ENCODE measurements at places on chromosomes 2 and 18. TPM values are rescaled to one million over a fixed set of nuclear protein-coding genes. Genes with fewer than 3 reads are reported as not detected.

The KCNF1 gene
- 6.5 TPM for total RNA-seq

DNA sequence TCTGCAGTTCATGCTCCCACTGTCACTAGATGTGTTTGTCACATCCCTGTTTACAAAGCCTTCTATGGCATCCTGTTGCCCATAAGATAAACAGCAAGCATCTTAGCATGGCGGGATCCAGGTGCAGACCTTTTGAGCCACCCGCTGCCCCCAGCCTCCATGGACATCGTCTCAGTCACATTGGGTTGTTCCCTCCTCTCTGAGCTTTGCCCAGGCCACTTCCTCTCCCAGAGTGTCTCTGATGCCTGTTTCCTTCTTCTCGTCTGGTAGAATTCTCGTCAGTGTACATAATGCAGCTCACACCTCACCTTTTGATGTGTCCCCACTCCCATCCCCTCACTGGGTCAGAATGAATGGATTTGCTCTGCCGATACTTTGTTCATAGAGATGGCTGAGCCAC is 239.0 kb upstream of the APCDD1 start:
- H3K4me3 ChIP-seq: no peak overlapping the region
- no peaks in the 10 kb centered on the region for H3K36me3 ChIP-seq
- H3K4me1 ChIP-seq: no peaks in the 10 kb centered on the region
- no peaks in the 10 kb centered on the region for H3K27me3 ChIP-seq

DNA sequence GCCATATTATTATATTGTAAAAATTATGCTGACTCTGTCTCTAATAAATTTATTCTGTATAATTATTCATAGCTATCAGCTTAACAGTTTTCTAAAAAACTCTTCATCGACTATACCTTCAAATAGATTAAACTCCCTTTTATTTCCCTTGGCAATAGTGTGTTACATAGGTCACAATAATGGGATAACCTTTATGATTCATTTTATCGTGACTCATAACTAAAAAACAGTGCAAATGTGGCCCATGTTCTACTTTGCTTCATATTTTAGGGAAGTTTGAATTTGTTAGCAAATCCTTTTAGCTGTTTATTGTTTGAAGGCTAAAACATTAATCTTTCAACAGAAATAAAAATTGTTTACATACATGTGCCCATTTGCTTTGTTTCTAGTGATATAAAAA is 783.2 kb upstream of the CDH2 start:
- no peaks in the 10 kb centered on the region for H3K27me3 ChIP-seq
- H3K4me1 ChIP-seq: no peaks in the 10 kb centered on the region
- no peak for DNase-seq
- no peak overlapping the region for H3K27ac ChIP-seq

DNA sequence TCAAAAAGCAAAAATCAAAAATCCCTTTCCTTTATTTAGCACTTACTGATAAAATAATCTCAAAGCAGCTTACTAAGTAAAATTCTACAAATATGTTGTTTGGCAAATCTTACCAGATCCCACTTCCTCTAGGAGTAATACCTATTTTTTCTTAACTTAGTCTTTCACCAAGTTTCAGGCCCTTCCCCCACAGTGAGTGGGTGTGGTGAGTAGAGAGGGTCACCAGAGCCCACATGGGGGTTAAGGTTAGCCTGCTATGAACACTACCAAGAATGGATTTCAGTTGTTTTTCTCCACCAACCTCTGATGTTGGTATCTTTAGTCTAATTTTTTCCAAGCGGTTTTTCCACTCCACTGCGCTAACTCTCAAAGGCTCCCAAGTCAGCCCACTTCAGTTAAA is 23.2 kb downstream of the PIAS2 start:
- DNase-seq: no peak
- H3K4me1 ChIP-seq: no peaks in the 10 kb centered on the region
- peaks cover 3% of the 10 kb centered on the region for H3K36me3 ChIP-seq
- H3K27me3 ChIP-seq: no peaks in the 10 kb centered on the region

DNA sequence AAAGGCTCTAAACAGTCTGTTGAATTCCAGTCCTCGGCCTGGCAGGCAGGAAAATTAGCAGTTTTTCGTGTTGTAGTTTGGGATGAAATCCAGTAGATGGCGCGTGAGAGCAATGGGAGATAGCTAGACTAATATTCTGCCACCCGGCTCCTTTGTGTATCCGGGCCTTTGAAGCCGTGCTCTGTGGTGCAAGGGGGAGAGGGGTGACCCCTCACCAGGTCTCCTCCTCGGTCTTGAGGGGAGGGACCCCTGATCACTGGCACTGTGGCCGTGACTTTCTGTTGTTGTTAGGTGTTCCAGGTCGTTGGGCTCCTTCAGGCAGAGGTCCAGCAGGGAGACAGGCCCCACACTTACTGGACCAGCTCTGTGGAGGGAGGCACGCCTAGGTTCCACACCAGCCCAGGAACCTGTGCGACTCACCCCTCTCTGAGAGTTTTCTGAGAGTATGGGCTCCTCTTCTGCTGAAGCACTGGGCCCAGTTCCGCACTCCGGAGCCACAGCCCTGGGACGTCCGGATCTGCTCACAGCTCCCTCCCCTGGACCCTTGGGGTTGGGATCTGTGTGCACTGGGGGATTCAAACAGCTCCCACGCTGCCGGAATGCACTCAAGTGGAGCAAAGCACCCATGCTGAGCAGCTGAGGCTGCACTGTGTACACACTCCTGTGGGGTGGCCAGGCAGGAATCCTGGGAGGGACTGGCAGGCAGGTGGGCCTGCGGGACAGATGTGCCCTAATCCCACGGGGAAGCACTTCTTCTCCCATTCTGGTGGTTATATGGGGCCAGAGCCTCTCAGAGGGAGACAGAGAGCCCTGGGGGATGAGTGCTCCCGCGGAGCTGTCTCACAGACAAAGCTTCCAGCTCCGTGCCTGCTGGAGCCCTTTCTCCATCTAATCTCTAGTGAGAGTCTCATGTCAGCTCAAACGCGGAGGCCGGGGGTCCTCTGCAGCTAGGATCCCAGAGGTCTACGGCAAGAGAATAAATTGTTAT is 8.8 kb downstream of the GKN2 start:
- H3K27me3 ChIP-seq: no peaks in the 10 kb centered on the region
- peaks cover 8% of the 10 kb centered on the region for H3K4me1 ChIP-seq
- DNase-seq: peak; percentile 60
- no peak overlapping the region for H3K4me3 ChIP-seq
- H3K36me3 ChIP-seq: no peaks in the 10 kb centered on the region

The LYPD1 gene
- 50.9 TPM for total RNA-seq

GRCh38 chr2:174878537-174879147 is 114.4 kb upstream of the CHRNA1 start:
- H3K27ac ChIP-seq: no peak overlapping the region
- no peaks in the 10 kb centered on the region for H3K36me3 ChIP-seq

The CREB1 gene
- 82.6 TPM for total RNA-seq

DNA sequence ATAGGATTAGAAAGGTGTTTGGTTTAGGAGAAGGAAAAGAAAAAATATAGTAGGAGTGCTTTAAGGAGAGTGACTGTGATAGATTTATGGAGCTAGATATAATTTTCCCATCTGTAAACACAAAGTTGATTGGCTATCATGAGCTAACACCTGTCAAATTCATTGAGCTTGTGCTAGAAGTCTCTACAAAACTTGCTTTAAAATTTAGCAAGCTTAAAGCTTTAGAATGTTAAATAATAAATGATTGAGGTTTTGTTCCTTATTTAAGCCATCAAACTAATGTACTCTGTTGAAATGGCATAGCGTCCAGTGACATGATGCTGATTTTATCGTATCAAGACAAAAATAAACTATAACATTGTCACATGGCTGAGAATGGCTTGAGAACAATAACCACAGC is 1497.4 kb upstream of the DDX18 start:
- no peaks in the 10 kb centered on the region for H3K27me3 ChIP-seq
- H3K4me1 ChIP-seq: no peaks in the 10 kb centered on the region
- no peaks in the 10 kb centered on the region for H3K36me3 ChIP-seq
- H3K4me3 ChIP-seq: no peak overlapping the region
- no peak for DNase-seq
- H3K27ac ChIP-seq: no peak overlapping the region

DNA sequence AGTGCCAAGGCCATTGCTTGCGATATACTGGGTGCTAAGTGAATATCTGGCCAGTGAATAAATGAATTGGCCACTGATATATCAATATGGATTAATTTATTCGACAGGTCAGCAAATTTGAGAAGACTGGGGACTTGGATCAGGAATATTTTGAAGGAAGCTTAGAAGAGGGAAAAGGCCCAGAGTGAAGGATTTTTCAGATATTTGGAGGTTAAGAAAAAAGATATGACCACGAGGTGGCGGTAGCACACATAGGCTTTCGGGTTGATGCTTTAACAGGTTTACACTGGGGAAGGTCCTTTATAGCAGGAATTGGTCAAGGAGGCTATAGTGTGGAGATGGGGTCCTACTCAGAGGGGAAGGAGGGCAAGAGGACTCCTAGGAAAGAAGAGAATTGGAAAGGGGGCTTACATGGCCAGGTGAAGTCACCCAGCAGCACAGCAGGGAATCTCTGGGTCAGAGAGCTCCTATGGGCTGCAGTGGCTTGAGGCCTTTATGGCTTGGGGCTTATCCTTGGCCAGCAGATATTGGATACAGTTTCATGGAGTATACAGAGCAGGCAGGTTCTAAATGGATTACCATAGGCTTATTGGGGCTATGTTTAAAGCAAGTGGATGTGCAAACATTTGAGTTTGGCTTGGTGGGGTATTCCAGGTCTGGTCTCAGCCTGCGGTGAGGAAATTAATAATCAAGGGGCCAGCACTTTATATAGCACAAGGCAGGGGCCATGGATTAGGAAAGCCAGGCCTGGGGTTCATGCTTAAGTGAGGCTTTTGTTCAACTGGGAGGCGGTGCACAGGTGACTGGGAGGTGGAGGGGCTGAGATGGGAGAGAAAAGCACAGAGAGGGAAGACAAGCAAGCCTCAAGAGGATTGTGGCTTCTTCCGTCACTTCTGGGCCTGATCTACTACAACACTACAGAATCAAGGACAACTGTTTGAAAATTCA is 9.7 kb downstream of the IL1RN start:
- no peaks in the 10 kb centered on the region for H3K36me3 ChIP-seq
- H3K27me3 ChIP-seq: no peaks in the 10 kb centered on the region
- H3K27ac ChIP-seq: no peak overlapping the region
- no peak for DNase-seq

- H3K4me3 ChIP-seq: no peak overlapping the region
- no peak for DNase-seq
- H3K4me1 ChIP-seq: peaks cover 27% of the 10 kb centered on the region
- no peaks in the 10 kb centered on the region for H3K36me3 ChIP-seq
- peaks cover 29% of the 10 kb centered on the region for H3K27me3 ChIP-seq
Measured at GRCh38 chr18:79788734-79789085, 9.0 kb upstream of the KCNG2 start.

DNA sequence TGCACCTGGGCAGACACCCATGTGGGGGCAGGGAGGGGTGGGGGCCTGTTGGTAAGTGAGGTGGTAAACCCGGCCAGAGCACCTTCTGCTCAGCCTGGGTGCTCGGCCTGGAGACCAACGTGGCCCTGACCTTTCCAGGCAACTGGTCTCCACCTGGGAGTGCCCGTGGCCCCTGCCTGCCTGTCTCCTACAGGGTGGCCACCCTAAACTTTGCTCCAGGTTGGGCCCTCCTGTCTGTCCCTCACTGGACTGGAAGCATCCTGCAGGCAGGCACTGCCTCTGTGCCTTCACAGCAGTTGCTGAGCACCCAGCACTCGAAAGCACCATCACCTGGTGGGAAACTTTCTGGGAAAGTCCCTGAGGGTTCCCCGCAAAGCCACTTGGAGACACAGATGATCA is 171.3 kb downstream of the TWIST2 start:
- H3K27me3 ChIP-seq: no peaks in the 10 kb centered on the region
- H3K36me3 ChIP-seq: no peaks in the 10 kb centered on the region
- H3K4me3 ChIP-seq: no peak overlapping the region
- DNase-seq: no peak
- no peak overlapping the region for H3K27ac ChIP-seq

The BMP10 gene
- not detected for total RNA-seq

GRCh38 chr2:105488285-105488684 is 89.4 kb upstream of the FHL2 start:
- no peaks in the 10 kb centered on the region for H3K27me3 ChIP-seq
- no peak overlapping the region for H3K4me3 ChIP-seq
- peaks cover 5% of the 10 kb centered on the region for H3K4me1 ChIP-seq
- DNase-seq: no peak
- H3K27ac ChIP-seq: no peak overlapping the region

DNA sequence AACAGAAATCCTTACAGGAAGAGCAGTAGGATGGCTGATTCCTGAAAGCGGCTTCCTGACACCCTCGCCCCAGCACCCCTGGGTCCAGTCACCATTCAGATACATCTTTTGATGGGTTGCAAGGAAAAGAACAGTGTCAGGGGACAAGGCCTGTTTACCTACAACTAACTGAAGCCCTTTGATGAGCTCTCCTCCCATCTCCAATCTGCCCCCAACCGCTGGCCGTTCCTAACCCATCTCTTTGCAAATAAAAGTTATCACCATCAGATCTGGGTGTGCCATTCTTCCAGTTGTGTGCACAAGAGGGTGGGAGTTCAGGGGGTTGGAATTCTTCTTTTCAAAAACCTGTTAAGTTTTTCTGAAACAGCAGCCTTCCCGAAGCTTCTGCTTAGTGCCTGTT is 48.9 kb downstream of the ARL4C start:
- H3K27ac ChIP-seq: no peak overlapping the region
- H3K36me3 ChIP-seq: no peaks in the 10 kb centered on the region
- no peak for DNase-seq
- H3K4me3 ChIP-seq: no peak overlapping the region

DNA sequence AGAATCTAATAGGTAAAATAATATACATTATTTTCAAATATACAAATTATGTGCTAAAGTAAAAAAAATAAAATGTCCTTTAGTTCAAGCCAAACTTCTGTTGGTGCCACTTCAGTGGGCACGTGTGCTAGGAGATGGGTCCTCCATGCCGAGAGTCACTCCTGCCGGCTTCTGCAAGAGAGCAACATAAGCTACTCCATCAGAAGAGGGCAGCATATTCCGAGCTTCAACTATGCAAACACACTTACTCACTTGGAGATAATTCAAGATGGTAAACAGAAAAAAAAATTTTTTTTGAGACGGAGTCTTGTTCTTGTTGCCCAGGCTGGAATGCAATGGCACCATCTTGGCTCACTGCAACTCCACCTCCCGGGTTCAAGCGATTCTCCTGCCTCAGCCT is 24.4 kb downstream of the CNOT11 start:
- H3K27ac ChIP-seq: no peak overlapping the region
- DNase-seq: no peak
- H3K27me3 ChIP-seq: no peaks in the 10 kb centered on the region
- H3K4me3 ChIP-seq: no peak overlapping the region
- peaks cover 17% of the 10 kb centered on the region for H3K36me3 ChIP-seq
- no peaks in the 10 kb centered on the region for H3K4me1 ChIP-seq

DNA sequence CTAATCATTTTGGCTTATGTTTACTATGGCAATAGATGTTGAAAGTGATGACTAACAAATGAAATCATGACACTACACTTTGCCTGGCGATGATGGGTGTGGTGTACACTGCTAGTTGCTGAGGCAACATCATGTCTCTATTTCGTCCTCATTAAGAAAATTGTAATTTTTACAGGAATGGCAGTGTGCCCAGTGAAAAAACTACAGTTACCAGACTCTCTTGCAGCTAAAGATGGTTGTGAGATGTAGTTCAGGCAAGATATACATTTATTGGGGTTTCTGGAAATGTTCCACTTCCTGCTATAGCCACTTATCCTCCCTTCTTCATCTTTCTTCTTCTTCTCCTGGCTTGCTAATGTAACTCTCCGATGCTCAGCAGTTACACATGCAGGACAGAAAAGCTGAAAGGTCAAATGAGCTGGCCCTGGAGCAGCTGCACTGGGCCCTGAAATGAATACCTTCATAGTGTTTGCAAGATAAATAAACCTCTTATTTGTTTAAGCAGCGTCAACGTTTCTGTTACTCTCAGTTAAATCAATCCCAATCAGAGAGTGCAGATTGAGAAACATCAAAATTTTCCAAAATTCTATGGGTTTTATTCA is 46.0 kb downstream of the SOCS6 start:
- H3K4me3 ChIP-seq: no peak overlapping the region
- no peak overlapping the region for H3K27ac ChIP-seq
- no peak for DNase-seq
